A549 (cell line): ENCODE measurements at places on chromosomes 7 and 10.

- peak; percentile 11 for DNase-seq
Observed at GRCh38 chr10:4431114-4431863, 394.7 kb upstream of the AKR1E2 start.

- no peak for DNase-seq
Observed at GRCh38 chr7:85222522-85222921, 35.7 kb upstream of the SEMA3D start.

DNA sequence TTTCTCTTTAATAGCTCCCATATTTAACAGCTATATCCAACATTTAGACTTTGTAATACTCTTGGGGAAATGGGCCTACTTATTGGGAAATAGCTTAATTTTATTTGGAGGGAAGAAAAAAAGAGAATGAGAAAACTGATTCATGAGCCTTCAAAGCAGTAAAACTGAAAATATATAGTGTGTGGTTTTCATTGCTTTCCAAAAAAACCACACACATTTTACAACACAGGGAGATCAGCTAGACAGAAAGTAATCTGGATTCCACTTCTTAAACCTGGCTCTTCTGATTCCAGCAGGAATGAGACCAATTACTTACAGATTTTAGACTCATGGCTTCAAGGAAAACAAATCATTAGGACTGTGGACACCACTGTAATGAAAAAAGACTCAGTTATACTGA, 48.7 kb downstream of the CH25H start:
- DNase-seq, result no peak

DNA sequence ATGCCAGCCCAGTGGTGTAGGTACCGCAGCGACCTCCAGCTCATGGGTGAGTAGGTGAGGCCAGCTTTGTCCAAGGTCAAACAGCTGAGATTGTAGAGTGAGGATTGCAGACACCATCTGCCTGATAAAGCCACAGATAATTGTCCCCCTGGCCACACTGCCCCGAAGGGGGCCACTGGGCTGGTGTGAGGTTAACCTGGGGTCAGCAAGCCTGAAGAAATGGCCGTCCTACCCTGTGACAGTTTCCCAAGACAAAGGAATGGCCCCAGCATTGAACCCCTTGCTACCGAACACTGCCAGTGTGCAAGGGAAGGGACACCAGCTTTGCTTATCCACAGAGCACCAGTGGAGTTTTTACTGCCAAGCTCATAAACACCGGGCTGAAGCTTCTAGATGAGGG, 23.0 kb downstream of the ECHDC3 start:
- DNase-seq, result no peak
